CD4-positive, CD25-positive, alpha-beta regulatory T cell (primary cell): ENCODE measurements at places on chromosomes 4 and X. TPM values are rescaled to one million over a fixed set of nuclear protein-coding genes. Genes with fewer than 3 reads are reported as not detected.

SYTL4 gene
- not detected for polyA plus RNA-seq

DNA sequence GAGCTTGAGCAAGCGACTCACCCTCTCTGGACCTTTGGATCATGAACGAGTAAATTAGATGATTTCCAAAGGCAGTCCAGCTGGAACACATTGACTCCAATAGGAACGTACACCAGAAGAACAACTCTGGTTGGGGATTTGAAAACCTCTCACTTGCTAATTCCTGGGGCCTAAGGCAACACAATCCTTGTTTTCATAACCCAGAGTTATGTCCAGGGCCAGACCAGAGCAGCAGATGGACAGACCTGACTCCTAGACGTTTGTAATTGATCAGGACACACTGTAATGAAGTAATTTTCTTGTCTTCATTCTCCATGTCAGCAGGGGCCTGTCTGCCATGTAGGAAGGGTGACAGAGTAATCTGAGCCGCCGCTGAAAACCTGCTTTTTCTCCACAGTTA lies 283.9 kb downstream of the IDS start:
- no peaks in the 10 kb centered on the region for H3K36me3 ChIP-seq
- no peak for DNase-seq
- H3K27me3 ChIP-seq: no peaks in the 10 kb centered on the region
- no peak overlapping the region for H3K27ac ChIP-seq

DNA sequence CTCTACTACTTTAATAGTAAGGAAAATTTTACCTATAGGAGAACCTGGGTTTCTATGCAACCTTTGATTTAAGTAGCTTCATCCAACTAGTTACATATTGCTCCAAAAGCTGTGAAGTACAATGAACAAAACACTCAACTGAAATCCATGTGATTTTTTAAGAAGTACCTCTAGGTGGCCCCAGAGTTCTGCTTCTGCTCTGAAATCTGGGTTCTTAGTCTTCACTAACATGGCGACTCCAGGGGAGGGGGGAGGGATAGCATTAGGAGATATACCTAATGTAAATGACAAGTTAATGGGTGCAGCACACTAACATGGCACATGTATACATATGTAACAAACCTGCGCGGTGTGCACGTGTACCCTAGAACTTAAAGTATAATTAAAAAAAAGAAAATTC lies 73.4 kb upstream of the MAGEB2 start:
- no peaks in the 10 kb centered on the region for H3K4me1 ChIP-seq
- no peaks in the 10 kb centered on the region for H3K27me3 ChIP-seq
- H3K36me3 ChIP-seq: no peaks in the 10 kb centered on the region
- H3K27ac ChIP-seq: no peak overlapping the region

DNA sequence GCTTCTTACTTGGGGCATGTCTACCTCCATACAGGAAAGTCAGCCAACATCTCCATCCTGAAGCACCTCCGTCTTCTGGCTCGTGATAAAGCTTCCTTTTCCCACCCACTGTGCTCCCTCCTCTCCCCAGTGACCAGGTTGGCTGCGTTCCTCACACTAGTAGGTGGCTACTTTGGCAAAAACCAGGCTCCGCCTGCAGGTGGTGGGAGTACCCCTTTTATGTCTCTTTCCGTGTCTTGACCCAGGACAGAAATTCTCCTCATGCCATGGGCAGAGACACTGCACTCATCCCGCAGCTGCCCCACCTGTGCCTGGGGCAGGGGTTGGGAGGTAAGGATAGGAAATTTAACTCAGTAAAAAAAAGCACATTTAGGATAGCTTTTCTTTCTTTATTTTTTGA lies 50.9 kb downstream of the ENPP6 start:
- H3K4me3 ChIP-seq: no peak overlapping the region
- H3K27ac ChIP-seq: no peak overlapping the region
- peaks cover 6% of the 10 kb centered on the region for H3K4me1 ChIP-seq
- H3K27me3 ChIP-seq: peaks cover 7% of the 10 kb centered on the region
- no peaks in the 10 kb centered on the region for H3K36me3 ChIP-seq

SHROOM3 gene
- polyA plus RNA-seq: not detected

GRCh38 chr4:143782521-143782920 lies 82.0 kb upstream of the FREM3 start:
- no peak overlapping the region for H3K27ac ChIP-seq
- H3K36me3 ChIP-seq: no peaks in the 10 kb centered on the region
- no peak for DNase-seq
- H3K27me3 ChIP-seq: no peaks in the 10 kb centered on the region
- no peaks in the 10 kb centered on the region for H3K4me1 ChIP-seq
- H3K4me3 ChIP-seq: no peak overlapping the region

ACE2 gene
- not detected for polyA plus RNA-seq

YIPF7 gene
- not detected for polyA plus RNA-seq
